ENCODE measurements at places on chromosomes 3 and 15.

DNA sequence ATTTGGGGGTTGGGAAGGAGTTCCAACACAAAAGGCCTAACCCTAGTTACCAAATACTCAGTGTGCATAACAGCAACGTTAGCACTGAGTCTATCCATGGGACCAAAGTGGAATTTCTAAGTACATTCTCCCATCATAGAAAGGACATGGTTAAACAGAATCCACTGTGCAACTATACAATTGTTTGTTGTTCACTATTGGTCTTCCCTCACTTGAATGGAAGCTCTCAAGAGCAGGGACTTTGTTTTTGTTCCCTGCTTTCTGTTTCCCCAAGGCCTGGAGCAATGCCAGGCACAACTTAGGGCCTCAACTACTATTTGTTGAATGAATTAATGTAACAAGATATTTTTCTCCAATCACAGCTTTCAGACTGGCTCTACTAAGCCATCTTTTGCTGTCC lies 25.6 kb downstream of the COL8A1 start:
- DNase-seq: no peak

GRCh38 chr3:192899540-192899982 lies 18.1 kb downstream of the MB21D2 start:
- peak; percentile 23 for DNase-seq

DNA sequence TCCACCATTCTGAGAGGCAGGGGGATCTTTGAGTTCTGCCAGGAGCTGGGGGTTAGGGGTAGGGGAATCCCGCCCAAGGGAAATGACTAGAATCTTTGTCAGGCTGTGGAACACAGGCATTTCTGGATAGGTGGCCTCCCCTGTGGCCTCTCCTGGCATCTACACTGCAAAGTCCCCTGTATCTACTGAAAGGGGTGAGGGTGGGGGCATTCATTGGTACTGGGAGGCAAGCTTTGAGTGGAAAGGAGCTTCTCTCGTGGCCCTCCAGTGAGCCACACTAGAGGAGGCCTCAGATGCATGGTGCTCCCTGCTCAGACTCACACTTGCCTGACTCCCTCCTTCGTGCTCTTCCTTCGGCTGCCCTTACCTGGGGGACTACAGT lies 59.9 kb downstream of the CCNL1 start:
- no peak for DNase-seq

DNA sequence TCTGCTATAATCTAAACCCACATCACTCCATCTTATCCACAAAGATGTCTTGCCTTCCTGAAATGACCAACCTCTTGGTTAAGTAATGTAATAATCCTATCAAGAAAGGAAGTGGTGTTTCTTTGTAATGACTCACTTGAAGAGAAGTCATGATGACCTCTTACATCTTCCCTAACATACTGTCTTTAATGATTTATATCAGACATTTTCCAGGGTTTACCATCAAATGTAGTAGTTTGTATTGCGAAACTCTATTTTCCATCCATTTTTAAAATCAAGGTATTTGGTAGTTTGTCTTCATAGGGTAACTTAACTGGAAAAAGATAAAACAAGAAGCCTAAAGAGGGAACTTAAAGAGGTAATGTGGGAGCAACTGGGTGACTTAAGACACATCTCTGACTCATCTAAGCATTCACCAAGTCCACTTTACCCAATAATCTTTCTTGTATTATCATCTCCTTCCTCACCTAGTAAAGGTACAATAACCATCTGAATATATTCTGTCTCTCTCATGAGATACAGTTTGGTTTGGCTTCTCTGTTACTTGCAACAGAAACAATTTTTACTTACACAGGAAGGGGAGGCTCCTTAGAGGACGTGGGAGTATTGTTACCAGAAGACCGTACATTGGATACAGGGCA lies 5.7 kb upstream of the MAPK6 start:
- DNase-seq: no peak

GRCh38 chr3:67495751-67496150 lies 158.7 kb downstream of the SUCLG2 start:
- DNase-seq: no peak

DNA sequence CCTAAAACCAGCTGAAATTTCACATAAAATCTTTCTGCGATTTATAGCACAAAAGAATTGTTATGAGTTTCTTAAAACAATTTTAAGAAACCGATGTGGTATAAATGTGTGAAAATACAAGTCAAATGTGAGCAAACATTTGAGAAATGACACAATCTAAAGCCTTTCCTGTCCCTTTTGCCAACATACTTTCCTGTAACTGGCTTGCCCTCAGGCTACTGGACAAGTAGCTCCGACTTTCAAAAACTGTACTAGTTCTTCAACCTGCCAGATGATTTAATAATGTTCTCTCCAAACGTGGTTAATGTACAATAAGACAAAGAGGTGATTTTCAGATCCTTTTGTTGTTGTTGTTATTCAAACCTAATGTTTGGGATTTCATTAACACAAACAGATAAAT lies 105.9 kb upstream of the ARHGEF26 start:
- DNase-seq: no peak

DNA sequence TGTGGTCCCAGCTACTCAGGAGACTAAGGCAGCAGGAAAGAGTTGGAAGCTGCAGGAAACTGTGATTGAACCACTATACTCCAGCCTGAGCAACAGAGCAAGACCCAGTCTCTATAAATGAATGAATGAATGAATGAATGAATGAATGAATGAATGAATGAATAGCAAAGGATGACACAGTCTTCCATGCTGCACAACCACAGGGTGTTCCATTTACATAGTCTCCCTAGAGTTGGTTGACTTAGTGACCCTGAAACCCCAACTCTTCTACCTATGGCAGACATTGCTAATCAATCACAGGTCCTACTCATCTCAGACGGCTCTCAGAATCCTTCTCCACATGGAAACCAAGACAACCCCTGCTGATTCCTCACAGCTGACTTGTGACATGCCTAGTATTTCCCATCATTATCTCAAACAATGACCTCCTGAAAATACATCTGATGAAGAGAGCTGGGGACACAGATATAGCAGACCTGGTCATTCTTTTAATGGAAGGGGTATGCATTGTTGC lies 2.1 kb downstream of the IQCF5 start:
- no peak for DNase-seq

GRCh38 chr3:171649267-171649666 lies 161.0 kb downstream of the PLD1 start:
- DNase-seq: no peak

GRCh38 chr15:91664224-91664836 lies 189.2 kb upstream of the SLCO3A1 start:
- no peak for DNase-seq

DNA sequence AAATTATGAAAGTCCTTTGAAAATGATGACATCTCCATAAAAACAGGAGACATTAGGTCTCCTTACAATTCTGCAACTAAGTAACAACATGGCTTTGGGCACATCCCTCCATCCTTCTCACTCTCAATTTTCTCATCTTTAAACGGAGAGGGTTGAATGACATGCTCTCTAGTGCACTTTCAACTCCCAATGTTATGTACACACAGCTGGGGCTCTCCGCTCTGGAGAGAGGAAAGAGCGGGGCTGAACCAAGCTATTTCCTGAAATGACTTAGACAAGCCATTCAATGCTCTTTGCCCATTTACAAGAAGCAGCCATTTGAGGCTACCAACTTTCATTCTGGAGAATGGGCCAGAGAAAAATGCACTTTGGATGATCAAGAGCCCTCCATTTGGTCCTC lies 144.2 kb upstream of the BNIP2 start:
- DNase-seq: no peak

GRCh38 chr3:181741417-181741816 lies 29.7 kb downstream of the SOX2 start:
- DNase-seq: no peak

DNA sequence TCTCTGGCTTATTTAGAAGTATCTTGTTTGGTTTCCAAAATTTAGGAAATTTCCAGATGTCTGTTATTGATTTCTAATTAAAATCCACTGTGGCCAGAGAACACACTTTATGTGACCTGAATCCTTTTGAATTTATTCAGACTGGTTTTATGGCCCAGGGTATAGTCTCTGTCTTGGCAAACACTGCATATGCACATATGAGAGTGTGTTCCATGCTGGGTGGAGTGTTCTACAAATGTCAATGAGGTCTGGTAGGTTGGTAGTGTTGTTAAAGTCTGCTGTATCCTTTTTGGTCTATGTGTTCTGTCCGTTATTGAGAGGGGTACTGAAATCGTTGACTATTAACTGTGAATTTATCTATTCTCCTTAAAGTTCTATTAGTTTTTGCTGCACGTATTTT lies 30.2 kb downstream of the PGPEP1L start:
- no peak for DNase-seq

DNA sequence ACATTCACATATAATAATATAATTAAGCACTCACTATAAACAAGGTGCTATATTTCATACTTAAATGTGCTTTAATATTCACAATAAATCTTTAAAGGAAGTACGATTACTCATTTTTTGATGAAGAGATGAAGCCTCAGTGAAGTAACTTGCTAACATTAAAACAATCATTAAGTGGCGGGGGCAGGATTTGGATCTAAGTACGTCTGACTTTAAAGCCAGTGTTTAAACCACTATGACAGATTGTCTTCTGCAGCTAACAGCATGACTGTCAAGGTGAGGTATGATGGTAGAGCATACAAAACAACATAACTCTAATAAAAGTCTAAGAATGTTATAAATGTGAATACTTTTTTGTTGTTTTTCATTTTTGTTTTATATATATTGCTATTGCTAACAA lies 862.1 kb downstream of the ROBO1 start:
- DNase-seq: no peak

GRCh38 chr15:63722204-63722808 lies 111.4 kb downstream of the HERC1 start:
- DNase-seq: no peak

DNA sequence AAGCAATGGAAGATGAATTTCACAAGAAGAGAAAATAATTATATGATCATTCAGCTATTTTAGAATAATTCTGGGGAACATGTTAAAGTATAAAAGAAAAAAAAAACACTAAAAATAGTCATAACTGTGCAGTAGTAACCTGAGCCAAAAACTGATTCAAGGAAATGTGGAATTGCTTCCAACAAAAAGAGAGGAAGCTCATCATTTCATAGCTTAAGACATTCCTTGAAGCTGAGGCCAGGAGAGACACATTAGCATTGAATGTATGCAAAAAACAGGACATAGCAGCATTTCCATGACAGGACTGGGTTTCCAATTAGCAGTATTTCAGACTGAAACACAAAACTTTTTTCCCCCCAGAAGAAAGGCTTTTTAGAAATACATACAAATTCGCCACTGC lies 27.7 kb upstream of the LRRN1 start:
- DNase-seq: no peak

GRCh38 chr3:169755488-169755887 lies 9.4 kb downstream of the TERC start:
- no peak for DNase-seq

DNA sequence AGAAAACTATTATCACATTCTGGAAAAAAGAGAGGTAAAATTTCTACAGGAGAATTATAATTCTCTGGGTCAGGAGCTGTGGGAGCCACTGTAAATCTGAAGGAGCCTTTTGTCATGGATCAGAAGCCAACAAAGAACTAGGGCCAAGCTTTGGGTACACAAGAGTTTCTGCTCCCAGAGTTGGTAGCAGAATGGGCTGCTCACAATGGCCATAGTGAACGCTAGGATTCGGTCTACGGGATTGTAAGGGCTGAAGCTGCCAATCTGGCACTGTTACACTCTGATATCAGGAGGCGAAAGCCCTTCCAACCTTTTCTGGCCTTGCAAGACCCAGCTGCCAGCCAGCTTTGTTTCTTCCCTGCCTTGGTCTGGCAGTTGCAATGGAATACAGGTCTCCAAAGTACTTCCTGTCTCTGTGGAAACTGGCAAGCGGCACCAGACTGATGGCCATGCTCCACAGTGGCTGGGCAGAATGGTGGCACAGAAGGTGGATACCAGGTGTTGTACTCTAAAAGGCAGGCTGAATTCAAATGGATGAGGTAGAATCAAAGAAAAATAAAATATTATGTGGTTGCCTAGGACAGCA lies 831.7 kb downstream of the CADM2 start:
- no peak for DNase-seq

DNA sequence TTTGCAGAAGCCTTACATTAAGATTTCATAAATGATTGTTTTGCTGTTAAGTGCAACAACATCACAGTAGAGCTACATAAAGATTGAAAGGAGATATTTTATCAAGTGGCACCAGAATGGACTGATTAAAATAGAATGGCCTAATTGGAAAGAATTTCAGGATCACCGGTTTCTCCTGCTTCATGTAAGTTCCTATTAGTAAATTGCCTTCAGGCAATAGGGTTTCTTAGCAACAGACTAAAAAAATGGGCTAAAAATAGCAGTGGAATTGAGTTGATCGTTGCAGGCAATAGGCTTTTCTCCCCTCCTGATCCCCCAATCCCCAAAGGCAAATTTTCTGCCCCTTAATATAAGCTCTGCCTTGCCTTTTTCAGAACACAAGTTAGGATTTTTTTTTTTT lies 917 bp downstream of the LNP1 start:
- no peak for DNase-seq

DNA sequence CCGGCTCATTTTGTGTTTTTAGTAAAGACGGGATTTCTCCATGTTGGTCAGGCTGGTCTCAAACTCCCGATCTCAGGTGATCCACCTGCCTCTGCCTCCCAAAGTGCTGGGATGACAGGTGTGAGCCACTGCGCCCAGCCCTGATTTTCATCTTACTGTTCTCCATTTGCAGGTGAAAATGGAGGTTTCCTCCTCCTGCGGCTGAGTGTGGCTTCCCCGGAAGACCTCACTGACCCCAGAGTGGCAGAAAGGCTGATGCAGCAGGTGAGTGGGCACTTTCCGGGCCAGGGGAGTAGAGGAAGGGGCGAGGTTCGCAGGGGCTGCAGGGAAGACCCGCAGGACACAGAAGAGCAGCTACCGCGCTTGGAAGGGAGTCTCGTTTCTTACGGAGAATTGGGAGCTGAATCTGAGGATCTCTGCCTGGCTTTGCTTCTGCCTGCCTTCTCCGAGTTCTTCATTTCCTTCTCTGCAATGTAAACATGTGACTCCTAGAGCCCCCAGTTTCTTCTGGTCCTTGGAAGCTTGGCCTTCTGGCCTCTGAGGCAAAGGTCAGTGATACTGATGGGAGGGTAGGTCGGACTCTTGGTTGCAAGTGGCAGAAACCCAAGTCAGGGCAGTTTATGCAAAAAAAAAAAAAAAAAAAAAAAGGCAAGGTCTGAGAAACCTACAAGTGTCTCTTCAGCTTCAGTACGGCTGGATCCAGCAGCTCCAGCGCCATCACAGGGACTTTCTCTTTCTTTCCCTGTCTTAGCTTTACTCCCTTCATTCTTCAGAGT lies 8.9 kb downstream of the MUC20 start:
- DNase-seq: no peak

DNA sequence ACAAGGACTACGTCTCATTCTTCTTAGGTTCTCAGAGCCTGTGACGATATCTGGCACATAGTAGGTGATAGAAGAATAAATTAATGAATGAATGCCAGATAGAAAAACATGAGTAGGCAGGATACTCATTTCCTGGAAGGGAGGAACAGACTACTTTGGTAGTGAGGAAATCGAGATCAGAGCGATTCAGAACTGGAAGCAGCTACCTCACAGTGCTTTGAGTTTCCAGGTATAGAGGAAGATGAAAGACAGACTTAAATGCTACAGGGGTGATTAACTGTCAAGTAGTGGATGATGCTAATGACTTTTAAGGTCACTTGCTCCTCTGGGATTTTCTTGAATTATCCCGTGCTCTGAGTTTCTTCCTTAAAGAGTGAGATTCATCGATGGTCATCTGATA lies 951.5 kb upstream of the CFAP20DC start:
- no peak for DNase-seq

GRCh38 chr3:8856071-8856470 lies 86.7 kb upstream of the OXTR start:
- no peak for DNase-seq

- DNase-seq: no peak
Measured at GRCh38 chr3:74693696-74694393, 79.4 kb upstream of the CNTN3 start.

GRCh38 chr3:170651260-170651845 lies 65.5 kb upstream of the SLC7A14 start:
- DNase-seq: no peak

Measured in CD4-positive, alpha-beta T cell treated with Interleukin-6 for 4 hours (primary cell).